Stomach (tissue), 19 donors: ENCODE measurements at places on chromosomes 1 and 21. TPM values are rescaled to one million over a fixed set of nuclear protein-coding genes. Genes with fewer than 3 reads are reported as not detected.

Gene NBPF15
- total RNA-seq: 16.3 TPM

Gene ACTN2
- total RNA-seq: 6.4 TPM

Gene DMBX1
- total RNA-seq: not detected

Gene DIPK1A
- total RNA-seq: 2.0 TPM

Gene PDPN
- total RNA-seq: 26.3 TPM

Gene MRAP
- not detected for total RNA-seq

Gene LCE1B
- total RNA-seq: not detected

Gene NBPF14
- total RNA-seq: 18.8 TPM

Gene CYP4A22
- not detected for total RNA-seq

Gene FMO3
- 2.3 TPM for total RNA-seq

Gene COL8A2
- 3.6 TPM for total RNA-seq

Gene SPATA45
- not detected for total RNA-seq

Gene KCNT2
- total RNA-seq: 0.29 TPM

Gene TNFRSF1B
- 7.1 TPM for total RNA-seq

Gene HMGCS2
- total RNA-seq: 170 TPM

Gene NES
- total RNA-seq: 3.2 TPM

Gene AMY1B
- 0.45 TPM for total RNA-seq
